LoVo (cell line): ENCODE measurements at places on chromosomes 2 and 18.

- DNase-seq = no peak
Measured at GRCh38 chr2:126785236-126785635, 113.5 kb upstream of the TEX51 start.

- no peak for DNase-seq
Measured at GRCh38 chr2:99729104-99730025, 239.5 kb upstream of the REV1 start.

DNA sequence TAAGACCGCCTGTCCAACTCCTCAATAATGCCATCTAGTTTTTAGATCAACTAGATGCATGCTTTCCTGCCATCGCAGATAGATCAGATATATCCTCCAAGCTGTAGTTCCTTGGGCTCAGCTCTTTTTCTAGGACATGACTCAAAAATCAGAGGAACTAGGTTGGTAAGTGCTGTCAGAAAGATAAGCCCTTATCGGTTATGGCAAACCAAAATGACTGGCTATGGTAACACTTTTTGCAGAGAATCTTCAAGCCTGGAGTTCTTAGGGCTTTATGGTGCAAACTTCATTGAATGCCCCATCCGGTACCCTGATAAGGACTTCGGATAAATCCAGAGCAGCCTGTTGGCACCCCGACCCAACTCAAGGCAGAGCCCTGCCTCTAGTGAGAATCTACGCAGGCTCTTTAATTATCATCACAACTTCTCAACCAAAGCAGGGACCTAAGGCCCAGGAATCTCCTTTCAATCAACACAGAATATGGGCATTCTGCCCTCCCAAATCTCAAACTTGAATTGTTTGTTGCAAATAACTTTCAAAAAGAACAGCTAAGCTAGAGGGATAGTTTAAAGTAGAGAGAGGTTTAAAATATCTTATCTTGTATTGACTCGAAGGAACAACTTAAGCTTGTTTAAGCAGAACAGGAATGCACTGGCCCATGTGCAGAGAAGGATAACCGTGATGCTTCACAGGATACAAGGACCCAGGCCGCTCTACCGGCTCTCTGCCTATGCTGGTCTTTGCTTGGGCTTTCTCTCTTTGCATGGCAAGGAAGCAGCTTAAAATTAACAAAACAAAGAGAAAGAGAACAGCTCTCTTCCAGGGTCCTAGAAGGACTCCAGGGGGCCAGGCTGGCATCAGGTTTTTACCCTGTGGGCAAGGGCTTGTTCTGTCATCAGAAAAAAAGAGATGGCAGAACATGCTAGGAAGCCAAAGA is 3.4 kb upstream of the CYP1B1 start:
- no peak for DNase-seq

DNA sequence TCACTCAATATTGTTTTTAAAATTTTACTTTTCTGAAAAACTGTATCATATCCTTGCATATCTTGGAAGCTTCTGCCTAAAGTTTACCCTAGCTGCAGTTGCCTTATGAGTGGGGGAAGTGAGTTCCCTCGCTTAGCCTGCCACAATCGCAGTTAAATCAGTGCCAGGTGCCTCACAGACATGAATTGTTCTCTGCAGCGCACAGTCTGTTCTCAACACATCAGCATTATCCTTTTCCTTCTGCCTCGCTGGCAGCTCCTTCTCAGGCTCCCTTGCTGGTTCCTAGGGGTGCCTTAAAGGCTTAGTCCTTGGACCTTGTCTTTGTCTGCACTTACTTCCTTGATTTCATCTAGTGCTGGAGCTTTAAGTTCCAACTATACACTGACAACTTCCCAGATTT is 132.8 kb downstream of the TTC27 start:
- DNase-seq = no peak

DNA sequence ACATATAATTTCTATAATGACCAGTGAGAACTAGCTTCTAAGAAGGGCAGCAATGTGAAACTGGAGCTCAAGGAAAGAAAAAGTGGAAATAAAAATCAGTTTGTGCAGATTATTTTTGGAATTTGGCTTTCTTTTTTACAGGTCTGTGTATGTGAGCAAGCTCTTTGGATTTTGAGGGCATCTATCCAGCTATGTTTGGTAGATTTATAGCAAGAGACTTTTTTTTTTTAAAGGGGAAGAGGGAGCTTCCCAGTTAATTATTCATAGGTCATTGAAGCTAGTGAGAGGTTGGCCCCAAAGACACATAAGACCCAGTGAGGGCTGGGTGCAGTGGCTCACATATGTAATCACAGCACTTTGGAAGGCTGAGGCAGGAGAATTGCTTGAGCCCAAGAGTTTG is 24.0 kb upstream of the COLEC12 start:
- peak; percentile 14 for DNase-seq

- DNase-seq = no peak
Measured at GRCh38 chr18:4734903-4735302, 279.8 kb upstream of the DLGAP1 start.

- DNase-seq = no peak
Measured at GRCh38 chr18:3872641-3873040, 422.7 kb downstream of the TGIF1 start.

GRCh38 chr18:14767474-14767873 is 19.5 kb downstream of the ANKRD30B start:
- DNase-seq = no peak
